ENCODE measurements at places on chromosomes 12 and 14. TPM values are rescaled to one million over a fixed set of nuclear protein-coding genes. Genes with fewer than 3 reads are reported as not detected.

ACACB gene
- total RNA-seq: 12.5 TPM

E2F7 gene
- total RNA-seq: 7.5 TPM

CISTR gene
- total RNA-seq: not detected

AACS gene
- total RNA-seq: 17.2 TPM

UBE2N gene
- total RNA-seq: 186 TPM

AMHR2 gene
- 0.75 TPM for total RNA-seq

CLEC4C gene
- not detected for total RNA-seq

PELI2 gene
- 0.72 TPM for total RNA-seq

LMNTD1 gene
- not detected for total RNA-seq

BRMS1L gene
- 12.5 TPM for total RNA-seq

TC2N gene
- 0.70 TPM for total RNA-seq

SRRM4 gene
- not detected for total RNA-seq

TMEM63C gene
- 1.8 TPM for total RNA-seq

MGAT2 gene
- 50.2 TPM for total RNA-seq

ASCL1 gene
- not detected for total RNA-seq

PRPH gene
- 2.1 TPM for total RNA-seq

TEAD4 gene
- 45.7 TPM for total RNA-seq

HOXC4 gene
- 1.9 TPM for total RNA-seq

PPP1R36 gene
- 0.29 TPM for total RNA-seq

CCDC60 gene
- total RNA-seq: not detected

HNRNPC gene
- total RNA-seq: 1,079 TPM

RFX4 gene
- not detected for total RNA-seq

DCN gene
- total RNA-seq: 0.09 TPM

NACA gene
- total RNA-seq: 1,538 TPM

PZP gene
- not detected for total RNA-seq

JAG2 gene
- 25.3 TPM for total RNA-seq

TTC6 gene
- 0.73 TPM for total RNA-seq

GPR135 gene
- 1.1 TPM for total RNA-seq

SMAGP gene
- total RNA-seq: 32.5 TPM

PIGH gene
- 20.3 TPM for total RNA-seq

BDKRB1 gene
- 0.38 TPM for total RNA-seq

SMIM41 gene
- total RNA-seq: not detected

PMCH gene
- total RNA-seq: not detected

INSM2 gene
- total RNA-seq: 0.05 TPM

CCDC198 gene
- total RNA-seq: 1.9 TPM

MDM1 gene
- total RNA-seq: 6.2 TPM

TRHDE gene
- total RNA-seq: 0.14 TPM

NRL gene
- 1.1 TPM for total RNA-seq

SLC25A47 gene
- not detected for total RNA-seq
